Right ventricle myocardium inferior (tissue), 1 donor: ENCODE measurements at places on chromosomes 16 and 17. TPM values are rescaled to one million over a fixed set of nuclear protein-coding genes. Genes with fewer than 3 reads are reported as not detected.

GRCh38 chr17:45248132-45248957 lies 13.5 kb downstream of the SPATA32 start:
- DNase-seq: no peak

GRCh38 chr17:17351901-17352781 lies 49.0 kb downstream of the NT5M start:
- no peak for DNase-seq

- DNase-seq: peak; percentile 34
Measured at GRCh38 chr16:22323173-22323958, 26.2 kb downstream of the POLR3E start.

DNA sequence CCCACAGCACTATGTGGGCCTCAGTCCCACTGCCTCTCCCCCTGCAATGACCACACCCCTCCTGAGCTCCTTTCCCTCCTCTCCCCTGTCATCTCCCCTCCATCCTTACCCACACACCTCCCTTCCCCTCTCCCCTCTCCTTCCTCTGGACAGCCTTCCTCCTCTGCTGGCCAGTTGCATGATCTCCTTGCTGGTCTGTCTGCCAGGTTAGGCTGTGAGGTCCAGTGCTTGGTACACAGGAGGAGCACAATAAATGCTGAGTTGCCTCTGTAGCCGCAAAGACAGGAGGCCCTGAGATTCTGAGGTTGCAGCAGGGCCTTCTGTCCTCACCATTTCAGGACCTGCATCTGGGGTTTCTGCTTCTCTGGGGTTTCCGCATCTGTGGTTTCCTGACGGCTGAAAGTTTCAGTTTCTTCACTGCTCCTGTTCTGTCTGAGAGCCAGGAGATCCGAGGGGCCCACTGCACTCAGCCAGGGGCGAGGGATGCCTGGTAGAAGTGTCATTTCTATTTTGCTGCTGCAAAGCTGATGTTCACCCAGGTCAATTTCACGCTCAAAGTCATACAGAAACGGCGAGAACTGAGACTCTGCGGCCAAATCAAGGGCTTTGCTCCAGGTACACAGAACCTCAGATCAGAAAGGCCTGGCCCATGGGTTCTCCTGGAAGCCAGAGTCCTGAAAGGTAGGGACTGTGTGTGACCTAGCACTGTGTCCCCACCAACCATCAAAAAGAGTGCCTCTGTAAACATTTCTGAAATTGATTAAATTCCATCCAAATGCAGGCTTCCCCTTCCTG lies 4.6 kb upstream of the SLC12A3 start:
- DNase-seq: peak; percentile 14

GRCh38 chr17:2071024-2071385 lies 16.1 kb downstream of the HIC1 start:
- DNase-seq: no peak

PIEZO1 gene
- total RNA-seq: 18.1 TPM

GLTPD2 gene
- not detected for total RNA-seq
